A549 treated with GW870086 at 1 μM for 4 hours (cell line): ENCODE measurements at places on chromosomes 5 and 9. TPM values are rescaled to one million over a fixed set of nuclear protein-coding genes. Genes with fewer than 3 reads are reported as not detected.

Gene CCDC112
- 5.7 to 8.9 TPM (median 8.1 TPM) in 5 replicates for total RNA-seq

Gene STK32A
- total RNA-seq = 0.19 to 0.62 TPM (median 0.55 TPM) in 5 replicates

Gene FLT4
- 3.0 to 5.3 TPM (median 3.6 TPM) in 5 replicates for total RNA-seq

Gene PTBP3
- total RNA-seq = 22.4 to 40.5 TPM (median 32.7 TPM) in 5 replicates

Gene FAM174A
- 13.9 to 15.9 TPM (median 14.5 TPM) in 5 replicates for total RNA-seq

Gene LCN1
- 0.18 TPM in 1 of 5 replicates, not detected in the others for total RNA-seq
